Mesenteric fat pad (tissue), 1 donor: ENCODE measurements at places on chromosomes 2 and 18. TPM values are rescaled to one million over a fixed set of nuclear protein-coding genes. Genes with fewer than 3 reads are reported as not detected.

GRCh38 chr2:133265432-133265949 is 302.8 kb downstream of the NCKAP5 start:
- DNase-seq: no peak

Gene STON1
- total RNA-seq: 163 TPM

GRCh38 chr2:29347774-29348461 is 232.7 kb downstream of the CLIP4 start:
- DNase-seq: no peak

- no peak for DNase-seq
These were observed 1045.5 kb upstream of the NXPH2 start for GRCh38 chr2:139825726-139826125.

- DNase-seq: no peak
These were observed 1420.0 kb upstream of the CDH2 start for GRCh38 chr18:29596959-29597358.

Gene CYTIP
- total RNA-seq: 16.0 TPM

GRCh38 chr2:50395605-50396297 is 636.2 kb downstream of the NRXN1 start:
- no peak for DNase-seq

- no peak for DNase-seq
These were observed 356.4 kb upstream of the ACVR2A start for GRCh38 chr2:147488472-147488871.

DNA sequence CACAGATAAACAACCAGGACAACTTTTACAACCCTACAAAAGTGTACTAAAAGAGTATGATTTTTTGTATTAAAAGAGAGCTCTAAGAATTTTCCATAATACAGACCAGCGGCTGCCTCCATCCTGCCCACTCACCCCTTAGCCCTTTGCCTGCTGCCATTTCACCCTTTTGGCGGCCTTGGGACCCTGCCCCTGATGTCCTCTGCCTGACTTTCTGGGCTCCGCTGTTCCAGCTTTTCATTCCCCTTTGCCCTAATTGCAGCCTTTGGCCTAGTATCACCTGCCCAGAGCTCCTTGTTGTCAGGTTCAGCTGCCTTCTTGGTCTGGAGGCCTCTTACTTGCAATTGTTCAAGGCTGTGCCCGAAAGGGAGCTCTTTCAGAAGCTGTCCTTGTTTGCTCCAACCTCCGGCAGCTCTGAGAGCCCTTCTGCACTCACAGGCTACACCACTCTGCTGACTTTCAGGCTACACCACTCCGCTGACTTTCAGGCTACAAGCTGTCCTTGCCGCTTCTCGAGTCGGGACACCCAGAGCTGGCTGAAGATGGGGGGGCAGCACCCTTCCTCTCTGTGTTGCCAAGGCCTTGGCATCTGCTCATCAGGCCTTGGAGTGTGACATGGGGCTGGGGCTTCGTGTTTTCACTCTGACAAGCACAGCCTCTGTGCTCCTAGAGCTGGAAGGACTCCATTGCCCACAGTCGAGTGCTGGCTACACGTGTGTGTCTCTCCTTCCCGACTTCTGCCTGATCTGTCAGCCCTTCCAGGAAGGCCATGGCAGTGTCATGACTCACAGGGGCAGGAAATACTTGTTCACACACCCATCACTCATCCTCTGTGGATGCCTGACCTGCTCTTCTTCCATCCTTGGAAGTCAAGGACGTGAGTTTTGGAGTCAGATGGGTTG is 43.1 kb upstream of the HDAC4 start:
- DNase-seq: no peak

Gene CABYR
- 3.1 TPM for total RNA-seq
